ENCODE measurements at places on chromosomes 1 and 21.

DNA sequence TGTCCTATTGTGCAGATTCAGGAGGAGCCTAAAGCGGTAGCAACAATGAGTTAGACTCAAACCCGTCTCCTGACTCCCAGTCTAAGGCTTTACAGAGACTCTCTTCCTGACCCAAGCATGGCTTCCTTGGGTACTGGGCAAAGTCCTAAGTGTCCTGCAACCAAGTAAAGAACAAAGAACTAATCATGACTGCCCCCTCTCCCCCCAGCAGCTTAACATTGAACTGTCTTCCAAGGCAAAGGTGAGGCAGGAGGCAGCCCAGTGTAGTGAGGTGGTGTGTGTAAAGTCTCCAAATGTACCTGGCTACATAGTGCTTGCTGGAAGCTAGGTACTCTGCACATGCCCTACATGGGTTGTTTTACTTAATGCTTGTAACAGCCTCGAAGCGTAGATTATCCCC, 2.3 kb downstream of the FABP3 start:
- DNase-seq: no peak

DNA sequence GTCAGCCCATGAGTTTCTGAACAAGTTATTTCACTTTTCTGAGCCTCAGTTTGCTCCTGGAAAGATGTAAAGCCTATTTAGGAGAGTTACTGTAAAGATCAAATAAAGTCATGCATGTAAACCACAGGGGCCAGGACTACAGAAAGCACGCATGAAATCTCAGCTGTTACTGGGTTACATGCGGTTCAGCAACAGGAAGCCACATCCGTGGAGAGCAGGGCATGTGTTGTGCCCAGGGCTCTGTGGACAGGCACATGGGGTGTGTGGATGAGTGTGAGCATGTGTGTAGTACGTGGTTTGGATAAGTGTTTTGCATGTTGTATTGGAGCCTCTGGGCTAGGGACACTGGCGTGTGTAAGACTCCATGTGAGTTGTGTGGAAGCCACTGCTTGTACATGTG, 2.2 kb upstream of the EPHA2 start:
- no peak for DNase-seq

- no peak for DNase-seq
These were observed 34.1 kb downstream of the COL11A1 start for GRCh38 chr1:103074224-103074623.

DNA sequence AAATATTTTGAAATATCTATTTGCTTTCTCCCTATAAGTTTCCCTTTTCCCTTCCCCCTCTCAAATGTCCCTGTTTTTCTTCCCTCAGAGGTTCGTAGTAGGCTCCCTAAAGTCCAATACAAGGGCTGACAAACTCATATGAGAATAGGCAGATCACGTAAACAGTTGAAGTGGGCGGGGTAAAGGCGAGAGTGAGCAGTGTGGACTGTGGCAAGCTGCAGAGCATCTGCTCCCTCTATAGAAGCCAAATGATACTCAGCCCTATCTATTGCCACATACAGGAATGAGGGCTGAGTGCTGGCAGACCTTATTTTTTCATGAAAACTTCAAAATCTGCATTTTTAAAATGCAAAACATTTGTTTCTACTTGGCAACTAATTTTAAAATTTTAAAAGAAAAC, 26.3 kb downstream of the PRDX6 start:
- no peak for DNase-seq

DNA sequence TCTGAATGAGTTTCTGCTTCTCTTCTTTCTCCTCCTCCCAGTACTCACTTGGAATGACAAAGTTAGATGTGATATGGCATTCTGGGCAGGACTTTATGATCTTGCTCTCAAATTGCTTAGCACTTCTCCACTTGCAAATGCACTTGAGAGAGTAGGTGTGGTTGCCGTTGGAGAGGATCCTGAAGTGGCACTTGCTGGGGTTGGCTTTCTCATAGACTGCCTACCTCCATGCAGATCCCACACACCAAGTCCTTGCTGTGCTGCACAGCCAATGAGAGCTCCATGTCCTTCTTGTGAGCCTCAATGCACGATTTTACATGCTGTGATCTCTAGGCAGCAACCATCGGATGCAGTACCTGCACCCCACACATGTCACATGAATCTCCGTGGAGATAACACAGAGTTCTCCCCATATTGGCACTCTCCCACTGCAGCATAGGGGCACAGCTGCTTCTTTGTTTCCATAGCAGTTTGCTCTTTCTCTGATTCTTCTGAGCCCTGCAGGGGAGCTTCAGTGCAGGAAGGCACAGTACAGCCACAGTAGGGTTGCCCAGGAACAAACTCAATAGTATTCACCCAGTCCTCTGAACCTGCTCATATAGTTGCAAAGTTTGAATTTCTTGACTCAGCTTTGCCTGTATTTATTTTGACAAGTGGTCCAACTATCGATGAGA, 45.2 kb downstream of the ZNF691 start:
- no peak for DNase-seq

GRCh38 chr1:246629030-246629429, 62.8 kb downstream of the CNST start:
- no peak for DNase-seq

DNA sequence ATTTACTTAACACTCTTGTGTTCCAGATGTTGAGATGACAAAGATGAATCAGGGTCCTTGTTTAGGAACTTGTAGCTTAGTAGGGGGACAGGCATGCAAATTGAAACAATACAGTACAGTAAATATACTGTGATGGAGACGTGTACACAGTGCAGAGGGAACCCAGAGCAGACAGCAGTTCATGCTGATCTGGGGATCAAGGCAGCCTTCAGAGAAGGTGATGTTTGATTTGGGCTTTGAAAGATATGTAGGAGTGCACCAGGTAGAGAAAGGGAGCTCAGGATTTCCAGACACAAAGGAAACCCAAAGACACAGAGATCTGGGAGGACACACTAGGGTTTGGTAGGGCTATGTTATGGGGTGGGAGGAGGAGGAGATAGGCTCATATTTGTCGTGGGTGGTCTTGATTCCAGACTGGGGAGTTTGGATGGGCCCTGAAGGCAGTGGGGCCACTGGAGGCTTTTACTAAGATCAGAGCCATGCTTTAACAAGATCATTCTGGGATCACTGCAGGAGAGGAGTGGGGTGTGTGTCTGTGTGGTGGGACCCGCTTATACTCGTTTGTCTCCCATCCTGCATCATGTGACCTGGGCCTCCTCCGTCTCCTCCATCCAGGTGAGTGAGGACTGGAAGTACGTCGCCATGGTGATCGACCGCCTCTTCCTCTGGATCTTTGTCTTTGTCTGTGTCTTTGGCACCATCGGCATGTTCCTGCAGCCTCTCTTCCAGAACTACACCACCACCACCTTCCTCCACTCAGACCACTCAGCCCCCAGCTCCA, 7.8 kb downstream of the CHRNB2 start:
- DNase-seq: no peak

DNA sequence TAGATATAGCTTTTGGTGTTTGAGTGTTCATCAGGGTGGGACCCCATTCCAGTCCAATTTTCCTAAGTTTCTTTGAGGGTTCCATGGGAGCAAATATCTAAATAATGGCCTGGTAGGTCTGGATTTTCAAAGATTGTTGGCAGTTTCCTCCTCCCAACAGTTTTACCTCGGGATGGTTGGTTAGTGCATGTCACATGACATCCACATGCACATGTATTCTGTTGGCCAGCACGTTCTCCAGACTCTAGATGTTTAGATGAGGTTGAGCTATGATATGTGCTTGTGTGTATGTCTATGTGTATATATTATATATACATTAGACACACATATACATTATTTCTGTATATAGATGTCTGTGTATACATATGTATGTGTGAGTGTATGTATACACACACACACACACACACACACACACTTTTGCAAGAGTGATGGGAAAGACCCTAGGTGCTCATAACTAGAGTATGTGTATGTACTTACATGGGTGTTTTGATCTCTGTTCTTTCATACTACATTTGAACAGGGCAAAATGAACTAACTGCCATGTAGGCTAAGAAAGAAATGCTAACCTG, 5.6 kb downstream of the RGS4 start:
- DNase-seq: no peak

- no peak for DNase-seq
These were observed 1.4 kb downstream of the PBXIP1 start for GRCh38 chr1:154954541-154954940.

DNA sequence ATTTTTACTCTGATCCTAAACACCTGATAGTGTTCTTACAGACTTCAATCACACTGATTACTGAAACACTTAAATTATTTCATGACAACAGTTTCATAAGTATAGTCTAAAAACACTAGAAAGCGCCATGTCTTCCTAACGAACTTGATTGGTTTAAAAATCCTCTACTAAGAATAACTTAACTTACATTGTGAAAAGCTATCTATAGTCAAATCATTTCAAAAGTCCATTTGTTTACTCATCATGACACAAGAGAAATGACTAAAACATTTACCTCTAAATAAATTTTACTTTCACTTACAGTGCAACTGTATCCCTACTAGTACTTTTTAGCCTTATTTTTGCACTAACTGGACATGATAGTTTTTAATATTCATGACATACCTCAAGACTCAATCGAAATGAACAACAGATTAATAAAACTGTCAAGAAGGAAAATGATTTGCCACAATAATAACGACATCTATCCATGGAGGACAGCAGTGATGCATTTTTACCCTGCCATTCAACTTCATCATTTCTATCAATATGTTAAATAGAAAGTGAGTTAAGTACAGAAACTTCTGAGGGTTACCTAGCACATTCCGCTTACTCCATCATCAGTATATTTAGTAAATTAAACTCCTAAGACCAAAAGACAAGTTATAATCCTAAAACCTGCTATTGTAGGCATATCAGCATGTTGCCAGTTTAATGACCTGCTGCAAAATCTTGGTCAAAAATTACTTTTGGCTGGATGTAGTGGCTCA, 38.4 kb downstream of the AHCTF1 start:
- DNase-seq: no peak

DNA sequence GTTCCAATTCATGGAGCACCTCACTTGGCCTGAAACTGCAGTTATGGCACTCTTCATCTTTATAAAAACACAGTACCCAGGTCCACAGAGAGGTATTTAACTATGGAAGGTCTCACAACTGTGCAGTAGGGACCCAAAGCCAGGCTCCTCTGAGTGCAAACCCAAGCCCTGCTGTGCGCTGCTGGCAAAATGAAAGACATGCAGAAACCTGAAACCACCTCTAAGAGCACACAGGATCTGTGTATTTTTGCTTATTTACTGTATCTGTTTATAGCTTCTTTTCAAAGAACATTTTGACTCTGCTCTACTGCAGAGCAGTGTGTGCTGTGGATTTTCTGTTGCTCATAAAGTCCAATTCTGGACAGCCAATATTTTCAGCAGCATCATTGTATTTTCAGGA, 166.6 kb downstream of the DSCAM start:
- DNase-seq: no peak

DNA sequence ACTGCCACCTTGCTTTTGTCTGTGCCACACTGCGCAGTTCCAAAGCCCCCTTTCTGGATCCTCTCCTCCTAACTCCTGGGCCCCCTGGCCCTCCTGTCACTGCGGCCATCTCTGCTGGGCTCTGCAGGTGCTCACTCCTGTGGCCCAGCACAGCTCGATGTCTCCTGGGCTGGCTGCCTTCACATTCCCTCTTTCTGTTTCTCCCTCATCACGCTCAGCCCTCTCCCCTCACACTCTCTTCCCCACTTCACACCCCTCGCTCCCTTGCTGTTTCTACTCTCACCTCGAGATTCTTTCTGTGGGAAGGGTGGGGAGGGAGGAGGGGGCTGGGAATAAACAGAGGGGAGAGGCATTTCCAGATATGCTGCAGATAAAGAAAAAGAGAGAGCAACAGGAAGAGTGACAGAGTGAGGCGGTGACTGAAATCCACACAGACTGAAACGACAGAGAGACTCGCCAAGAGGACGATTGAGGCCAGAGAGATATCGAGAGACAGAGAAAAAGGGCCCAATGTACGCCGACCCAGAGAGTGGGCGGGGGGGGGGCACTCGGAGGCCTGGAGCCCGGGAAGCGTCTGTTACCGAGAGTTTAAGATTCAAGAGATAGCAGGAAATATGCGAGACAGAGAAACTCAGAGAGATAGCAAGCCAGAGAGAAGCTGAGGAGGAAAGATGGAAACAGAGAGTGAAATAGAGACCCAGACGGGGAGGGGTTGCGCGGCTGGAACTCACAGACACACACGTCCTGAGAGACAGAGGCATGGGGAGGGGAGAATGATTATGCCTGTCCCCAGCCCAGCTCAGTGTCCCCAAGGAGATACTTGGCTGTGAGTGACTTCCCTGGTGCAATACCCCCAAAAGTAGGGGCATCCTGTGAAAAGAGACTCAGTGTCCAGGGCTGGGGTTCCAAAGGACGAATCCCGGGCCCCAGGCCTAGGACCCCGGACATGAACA, 666 bp downstream of the CSF3R start:
- no peak for DNase-seq

GRCh38 chr1:245678860-245679411, 524.2 kb downstream of the KIF26B start:
- DNase-seq: no peak

- no peak for DNase-seq
These were observed 84.3 kb downstream of the KCNK2 start for GRCh38 chr1:215166886-215167285.

DNA sequence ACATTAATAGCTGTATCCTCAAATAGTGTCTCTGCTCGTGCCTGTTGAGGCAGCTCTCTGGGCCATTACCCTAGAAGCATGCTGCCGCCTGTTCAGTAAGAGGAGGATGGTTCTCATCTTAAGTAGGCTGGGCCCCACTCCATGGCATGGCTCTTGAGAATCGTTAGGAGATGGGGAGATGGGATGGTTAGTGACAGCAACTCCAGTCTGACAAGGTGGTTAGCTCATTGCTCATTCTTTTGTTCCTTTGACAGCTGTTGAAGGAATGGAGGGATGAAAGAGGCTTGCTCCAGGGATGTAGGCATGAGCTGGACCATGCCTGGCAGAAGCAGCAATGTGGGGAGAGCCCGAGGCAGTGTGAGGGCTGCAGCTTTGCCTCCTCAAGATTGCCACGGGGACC, 68.2 kb downstream of the MAP10 start:
- no peak for DNase-seq

DNA sequence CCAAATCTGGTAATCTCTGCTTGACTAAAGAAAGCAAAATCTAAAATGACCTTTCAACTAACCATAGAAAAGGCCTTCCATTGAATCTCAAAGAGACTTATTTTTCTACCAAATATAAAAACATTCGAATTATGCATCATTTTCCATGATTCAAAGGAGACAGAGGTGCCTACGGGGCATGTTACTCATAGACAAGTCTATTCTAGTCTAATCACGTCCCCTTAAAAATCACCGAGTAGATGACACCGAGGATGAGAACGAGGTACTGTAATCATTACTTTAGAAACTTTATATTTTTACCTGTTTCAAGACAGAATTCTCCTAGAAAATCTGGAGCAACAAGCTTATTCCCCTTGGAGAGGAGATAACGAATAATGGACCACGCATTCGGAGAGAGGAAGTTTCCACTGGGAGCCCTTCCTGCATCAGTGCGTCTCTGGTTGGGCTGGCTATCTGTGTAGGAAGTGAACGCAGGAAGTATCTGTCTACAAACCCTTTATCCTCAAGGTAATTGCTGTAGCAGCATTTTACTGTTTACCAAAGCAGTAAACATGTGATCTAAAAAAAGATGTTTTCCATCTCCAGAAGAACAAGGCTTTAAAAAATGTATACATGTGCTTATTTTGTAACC, 9.5 kb downstream of the ERG start:
- DNase-seq: no peak

- no peak for DNase-seq
These were observed 176.3 kb downstream of the PTPRU start for GRCh38 chr1:29412591-29412990.

- no peak for DNase-seq
These were observed 31.0 kb downstream of the ASH1L start for GRCh38 chr1:155531624-155532023.

GRCh38 chr21:40080385-40080784, 213.1 kb downstream of the PCP4 start:
- no peak for DNase-seq

Measured in activated naive CD4-positive, alpha-beta T cell treated with anti-CD3 and anti-CD28 coated beads, Interleukin-2, amount 50 U/mL, for 72 hours (primary cell).